ENCODE measurements at places on chromosomes 1 and 21.

GRCh38 chr1:26162220-26162709 is 3.4 kb downstream of the FAM110D start:
- peaks cover 28% of the 10 kb centered on the region for H3K27me3 ChIP-seq
- peak overlapping the region; percentile 43 for H3K27ac ChIP-seq
- H3K4me3 ChIP-seq, result peak overlapping the region; percentile 52
- no peak for DNase-seq
- H3K36me3 ChIP-seq, result no peaks in the 10 kb centered on the region
- H3K4me1 ChIP-seq, result peaks cover 25% of the 10 kb centered on the region

DNA sequence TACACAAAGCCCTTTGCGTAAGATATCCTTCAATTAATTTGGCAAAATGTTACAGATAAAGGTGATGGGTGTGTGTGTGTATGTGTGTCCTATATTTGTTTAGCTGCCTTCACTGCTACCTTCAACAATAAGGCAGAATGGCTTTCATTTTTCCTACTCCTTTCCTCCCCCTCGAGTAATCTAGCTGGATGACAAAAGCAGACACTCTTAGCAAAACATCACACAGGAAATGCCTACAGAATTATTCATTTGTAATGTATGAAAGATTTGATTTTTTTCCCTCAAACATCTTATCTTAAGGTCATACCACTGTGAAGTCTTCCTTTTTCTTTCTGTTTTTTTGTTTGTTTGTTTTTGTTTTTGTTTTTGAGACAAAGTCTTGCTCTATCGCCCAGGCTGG is 10.6 kb downstream of the PTPN22 start:
- H3K27ac ChIP-seq, result no peak overlapping the region
- H3K27me3 ChIP-seq, result no peaks in the 10 kb centered on the region
- no peaks in the 10 kb centered on the region for H3K36me3 ChIP-seq
- DNase-seq, result no peak

GRCh38 chr1:110160538-110161100 is 10.3 kb downstream of the SLC6A17 start:
- no peaks in the 10 kb centered on the region for H3K4me1 ChIP-seq
- no peak overlapping the region for H3K27ac ChIP-seq
- no peak overlapping the region for H3K4me3 ChIP-seq
- H3K36me3 ChIP-seq, result no peaks in the 10 kb centered on the region
- no peaks in the 10 kb centered on the region for H3K27me3 ChIP-seq
- DNase-seq, result peak; percentile 16

GRCh38 chr1:167056529-167057231 is 33.5 kb downstream of the GPA33 start:
- no peaks in the 10 kb centered on the region for H3K36me3 ChIP-seq
- no peaks in the 10 kb centered on the region for H3K27me3 ChIP-seq
- no peak overlapping the region for H3K27ac ChIP-seq
- H3K4me3 ChIP-seq, result no peak overlapping the region
- peaks cover 4% of the 10 kb centered on the region for H3K4me1 ChIP-seq
- no peak for DNase-seq

- no peak for DNase-seq
- no peak overlapping the region for H3K27ac ChIP-seq
- H3K36me3 ChIP-seq, result no peaks in the 10 kb centered on the region
- H3K4me3 ChIP-seq, result no peak overlapping the region
- H3K4me1 ChIP-seq, result no peaks in the 10 kb centered on the region
Observed at GRCh38 chr1:111236806-111237205, 9.3 kb downstream of the CHI3L2 start.
